ENCODE measurements at places on chromosomes 5 and 9.

- DNase-seq, result no peak
Observed at GRCh38 chr5:3958389-3958788, 362.8 kb downstream of the IRX1 start.

- DNase-seq, result no peak
Observed at GRCh38 chr9:134422301-134423090, 96.2 kb downstream of the RXRA start.

- DNase-seq, result no peak
Observed at GRCh38 chr9:4420351-4420750, 69.9 kb upstream of the SLC1A1 start.

GRCh38 chr5:10779592-10779991 lies 18.6 kb upstream of the DAP start:
- DNase-seq, result no peak

GRCh38 chr9:101639785-101640665 lies 45.3 kb upstream of the PPP3R2 start:
- no peak for DNase-seq

- no peak for DNase-seq
Observed at GRCh38 chr9:97480749-97481148, 20.7 kb upstream of the TMOD1 start.

GRCh38 chr9:116112236-116112635 lies 41.4 kb upstream of the PAPPA start:
- DNase-seq, result no peak

DNA sequence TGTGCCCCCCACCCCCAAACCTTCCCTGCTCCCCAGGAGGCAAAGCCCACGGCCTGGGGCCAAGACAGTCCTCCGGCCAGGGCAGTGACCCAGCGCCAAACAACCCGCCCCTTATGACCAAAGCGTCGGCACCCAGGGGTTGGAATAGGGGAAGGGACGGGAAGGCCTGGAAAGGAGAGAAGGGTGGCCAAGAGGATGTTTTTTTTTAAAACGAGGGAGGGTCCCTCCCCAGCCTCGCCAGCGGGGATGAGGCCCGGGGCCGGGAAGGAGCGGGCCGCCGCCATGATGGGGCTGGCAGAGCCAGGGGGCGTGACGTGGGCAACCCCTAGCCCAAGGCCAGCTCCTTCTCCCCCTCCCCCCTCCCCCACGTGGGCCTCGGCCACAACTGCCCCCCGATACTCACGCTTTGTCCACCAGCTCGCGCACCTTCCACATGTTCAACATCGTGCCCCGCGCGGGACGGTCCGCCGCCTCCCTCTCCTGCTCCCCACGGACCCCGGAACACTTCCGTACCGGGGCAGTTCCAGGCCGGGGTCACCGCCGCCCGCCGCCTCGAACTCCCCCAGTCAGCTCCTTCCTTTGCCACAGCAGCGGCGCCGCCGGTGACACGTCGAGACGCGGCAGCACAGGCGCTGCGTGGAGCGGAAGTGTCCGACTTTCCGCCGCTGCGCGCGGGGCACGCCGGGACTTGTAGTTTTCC lies at the start of gene CLINT1:
Gene CLINT1 (minus strand): TSS at position 619 of the 700 bp plus-strand sequence. CDS start 175 bp downstream, at position 444.
- peak; percentile 76 for DNase-seq

DNA sequence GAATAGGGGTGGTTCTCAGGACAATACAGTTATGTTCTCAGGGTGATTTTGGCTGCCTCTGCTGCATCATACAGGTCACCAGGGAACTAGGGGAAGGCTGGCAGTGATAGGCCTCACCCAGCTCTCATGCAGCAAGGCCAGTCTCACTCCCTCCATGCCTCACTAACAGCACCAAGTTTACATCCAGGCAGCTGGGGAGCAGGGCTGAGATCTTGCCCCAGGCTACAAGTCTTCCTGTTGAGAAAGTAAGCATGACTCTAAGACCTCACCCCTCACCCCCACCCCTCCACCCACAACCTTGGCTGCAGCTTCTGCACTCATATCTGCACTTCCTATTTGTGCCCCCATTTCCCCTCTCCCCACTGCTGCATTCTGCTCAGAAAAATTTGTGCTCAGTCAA lies 481.2 kb downstream of the ACTL7B start:
- DNase-seq, result no peak

GRCh38 chr9:82082563-82082962 lies 94.0 kb downstream of the SPATA31D1 start:
- no peak for DNase-seq

DNA sequence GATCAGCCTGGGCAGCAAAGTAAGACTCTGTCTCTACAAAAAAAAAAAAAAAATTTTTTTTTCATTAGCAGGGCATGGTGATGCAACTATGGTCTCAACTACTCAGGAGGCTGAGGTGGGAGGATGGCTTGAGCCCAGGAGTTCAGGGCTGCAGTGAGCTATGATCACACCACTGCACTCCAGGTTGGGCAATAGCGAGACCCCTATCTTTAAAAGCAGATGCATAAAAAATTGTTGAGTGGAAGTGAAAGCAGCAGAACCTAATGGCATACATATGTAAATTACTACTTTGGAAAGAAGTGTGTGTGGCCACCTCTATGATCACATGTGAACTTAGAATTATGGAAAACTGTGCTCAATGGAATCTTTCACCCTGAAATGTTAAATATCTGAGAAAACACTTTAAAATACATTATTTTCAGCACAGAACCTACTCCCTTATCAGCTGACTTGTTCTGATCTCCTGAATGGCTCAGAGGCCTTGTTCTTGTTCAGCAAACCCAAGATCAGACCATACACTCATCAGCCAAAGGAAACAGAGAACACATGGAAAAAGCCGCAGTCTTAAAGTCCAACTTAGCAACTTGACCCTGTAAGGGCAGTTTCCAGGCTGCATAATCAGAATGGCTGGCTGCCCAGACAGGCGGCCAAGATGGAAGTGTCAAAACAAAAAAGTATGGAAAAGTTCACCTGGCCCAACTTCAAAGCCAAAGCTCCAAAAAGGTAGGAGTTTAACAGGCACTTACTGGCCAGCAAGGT lies 56.5 kb downstream of the SIL1 start:
- no peak for DNase-seq

DNA sequence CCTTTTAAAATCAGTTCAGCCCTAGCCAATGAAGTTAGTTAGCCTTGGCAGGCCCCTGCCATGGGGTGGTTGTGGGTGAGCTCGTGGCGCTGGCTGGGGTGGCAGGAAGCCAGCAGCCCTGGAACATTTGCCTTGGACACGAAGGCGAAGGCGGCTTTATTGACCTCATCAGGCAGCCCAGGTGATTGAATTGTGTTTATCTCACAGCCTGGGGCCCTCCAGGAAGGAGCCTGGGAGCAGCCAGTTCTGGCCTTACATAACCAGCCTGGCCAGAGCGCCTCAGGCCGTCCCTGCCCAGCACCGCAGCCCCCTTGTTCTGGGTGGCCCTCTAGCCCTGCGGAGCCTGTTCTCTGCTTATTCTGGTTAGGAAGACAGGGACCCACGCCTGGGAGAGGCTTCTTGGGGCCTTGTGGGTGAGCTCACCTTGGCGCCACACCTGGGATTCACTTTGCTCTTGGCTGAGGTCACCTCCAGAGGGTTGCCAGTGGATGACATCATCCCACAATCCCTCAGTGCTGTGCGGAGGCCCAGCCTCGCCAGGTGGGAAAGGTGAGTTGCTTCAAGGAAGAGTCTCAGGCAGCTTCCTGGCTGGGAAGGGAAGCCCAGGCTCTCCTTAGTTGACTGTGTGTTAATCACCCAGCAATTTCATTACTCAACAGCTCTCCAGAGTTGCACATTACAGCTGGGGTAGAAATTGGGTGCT lies 54.4 kb upstream of the RPL26L1 start:
- no peak for DNase-seq

GRCh38 chr9:27665136-27665535 lies 91.9 kb upstream of the C9orf72 start:
- no peak for DNase-seq

DNA sequence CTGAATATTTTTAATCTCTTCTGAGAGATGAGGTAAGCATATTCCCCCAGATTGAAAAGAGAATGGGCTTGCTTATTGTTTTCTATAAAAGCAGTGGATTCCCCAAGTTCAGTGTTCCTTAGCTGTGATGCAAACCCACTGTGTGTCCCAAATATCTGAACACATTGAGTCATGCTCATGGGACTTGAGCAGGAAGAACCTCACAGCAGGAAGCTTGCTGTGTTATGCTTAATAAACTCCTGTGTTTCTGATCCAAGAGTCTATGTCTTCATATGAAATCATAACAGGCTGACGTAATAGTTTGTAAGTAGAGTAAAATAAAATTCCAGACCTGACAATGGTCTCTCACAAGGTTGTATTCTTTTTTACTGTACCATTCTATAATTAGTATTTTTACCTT lies 24.8 kb upstream of the LOX start:
- no peak for DNase-seq

DNA sequence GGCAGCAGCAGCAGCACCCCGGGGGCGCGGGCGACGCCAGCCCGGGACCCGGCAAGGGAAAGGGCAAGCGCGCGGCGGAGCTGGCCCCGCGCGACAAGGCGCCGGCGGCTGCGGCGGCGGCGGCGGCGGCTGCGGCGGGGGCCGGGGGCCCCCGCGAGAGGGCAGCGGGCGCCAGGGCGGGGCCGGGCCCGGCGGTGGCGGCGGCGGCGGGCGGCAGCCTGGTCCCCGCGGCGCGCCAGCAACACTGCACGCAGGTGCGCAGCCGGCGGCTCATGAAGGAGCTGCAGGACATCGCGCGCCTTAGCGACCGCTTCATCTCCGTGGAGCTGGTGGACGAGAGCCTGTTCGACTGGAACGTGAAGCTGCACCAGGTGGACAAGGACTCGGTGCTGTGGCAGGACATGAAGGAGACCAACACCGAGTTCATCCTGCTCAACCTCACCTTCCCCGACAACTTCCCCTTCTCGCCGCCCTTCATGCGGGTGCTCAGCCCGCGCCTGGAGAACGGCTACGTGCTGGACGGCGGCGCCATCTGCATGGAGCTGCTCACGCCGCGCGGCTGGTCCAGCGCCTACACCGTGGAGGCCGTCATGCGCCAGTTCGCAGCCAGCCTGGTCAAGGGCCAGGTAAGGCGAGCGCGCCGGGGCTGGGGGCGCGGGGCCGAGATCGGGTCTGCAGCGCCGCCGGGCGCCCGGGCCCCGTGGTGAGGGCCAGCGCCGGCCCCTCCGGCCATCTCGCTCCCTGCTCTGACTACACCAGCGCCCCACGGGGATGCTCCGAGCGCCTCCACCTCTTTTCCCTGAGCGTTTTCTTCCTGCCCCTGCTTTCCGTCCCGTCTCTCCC lies at the start of gene UBE2QL1:
Gene UBE2QL1 (plus strand): TSS at position 238 of the 843 bp plus-strand sequence. CDS start 35 bp downstream, at position 273.
- DNase-seq, result no peak

GRCh38 chr5:41219658-41220269 lies 6.4 kb upstream of the C6 start:
- no peak for DNase-seq

GRCh38 chr9:90408659-90409058 lies 234.0 kb downstream of the DIRAS2 start:
- no peak for DNase-seq

- DNase-seq, result peak; percentile 49
Observed at GRCh38 chr9:113516840-113517577, 53.5 kb downstream of the RGS3 start.

GRCh38 chr5:44252545-44252944 lies 136.7 kb downstream of the FGF10 start:
- DNase-seq, result no peak

GRCh38 chr9:15239816-15240215 lies 67.2 kb downstream of the TTC39B start:
- DNase-seq, result no peak

DNA sequence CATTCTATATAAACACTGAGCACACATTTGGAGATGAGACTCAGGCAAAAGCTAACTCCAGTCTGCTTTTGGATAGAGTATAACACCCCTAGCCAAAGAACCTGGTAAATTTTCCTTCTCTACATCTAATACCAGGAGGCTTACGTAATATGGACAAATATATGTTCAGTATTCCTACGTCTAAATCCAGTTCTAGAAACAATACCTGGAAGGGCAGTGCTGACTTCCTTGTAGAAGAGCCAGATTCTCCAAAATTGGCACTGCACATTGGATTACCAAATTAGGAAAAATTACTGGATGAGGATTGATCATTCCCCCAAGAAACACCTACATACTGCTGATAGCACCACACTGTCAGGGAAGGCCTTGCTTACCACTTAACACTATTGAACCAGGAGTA lies 247.4 kb downstream of the SAXO1 start:
- no peak for DNase-seq

- no peak for DNase-seq
Observed at GRCh38 chr9:107504585-107505455, 15.3 kb upstream of the KLF4 start.
